CD4-positive, alpha-beta memory T cell (primary cell): ENCODE measurements at places on chromosomes 13 and 19. TPM values are rescaled to one million over a fixed set of nuclear protein-coding genes. Genes with fewer than 3 reads are reported as not detected.

- H3K27me3 ChIP-seq = no peaks in the 10 kb centered on the region
- DNase-seq = no peak
- no peaks in the 10 kb centered on the region for H3K36me3 ChIP-seq
- H3K4me3 ChIP-seq = no peak overlapping the region
- no peaks in the 10 kb centered on the region for H3K4me1 ChIP-seq
These were observed 180.6 kb upstream of the SOX1 start for GRCh38 chr13:111886217-111886945.

GRCh38 chr19:45499196-45500180 is 1.2 kb downstream of the PPM1N start:
- H3K4me3 ChIP-seq = no peak overlapping the region
- peak; percentile 51 for DNase-seq
- no peaks in the 10 kb centered on the region for H3K27me3 ChIP-seq

DNA sequence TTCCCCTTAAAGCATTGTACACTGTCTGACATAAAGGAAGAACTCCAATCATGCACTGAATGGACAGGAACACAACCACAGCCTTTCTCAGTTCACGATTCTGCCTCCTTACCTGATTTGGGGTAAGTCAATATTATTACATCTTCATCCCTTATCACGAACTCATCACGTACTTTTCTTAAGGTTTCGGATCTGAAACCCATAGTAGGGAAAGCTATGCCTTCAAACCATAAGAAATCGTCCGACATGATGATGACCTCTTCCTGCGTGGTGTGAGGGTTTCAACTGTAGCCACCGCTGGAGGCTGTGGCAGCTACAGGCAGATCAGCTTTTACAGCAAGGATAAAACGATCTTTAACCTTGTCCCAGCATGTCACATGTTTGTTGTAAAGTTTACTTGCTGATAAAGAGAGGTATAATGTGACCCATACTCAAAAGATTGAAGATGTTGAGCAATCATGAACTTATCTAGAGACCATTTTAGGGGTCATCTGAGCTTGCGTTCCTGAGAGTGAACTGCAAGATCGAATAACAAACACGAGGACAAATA is at the start of gene SULT2A1:
Gene SULT2A1, minus strand, starts transcription at position 306 of the 550 bp plus-strand sequence. Its CDS starts 58 bp downstream, at position 248.
- no peak for DNase-seq
- H3K27me3 ChIP-seq = no peaks in the 10 kb centered on the region
- no peaks in the 10 kb centered on the region for H3K4me1 ChIP-seq
- no peaks in the 10 kb centered on the region for H3K36me3 ChIP-seq

DNA sequence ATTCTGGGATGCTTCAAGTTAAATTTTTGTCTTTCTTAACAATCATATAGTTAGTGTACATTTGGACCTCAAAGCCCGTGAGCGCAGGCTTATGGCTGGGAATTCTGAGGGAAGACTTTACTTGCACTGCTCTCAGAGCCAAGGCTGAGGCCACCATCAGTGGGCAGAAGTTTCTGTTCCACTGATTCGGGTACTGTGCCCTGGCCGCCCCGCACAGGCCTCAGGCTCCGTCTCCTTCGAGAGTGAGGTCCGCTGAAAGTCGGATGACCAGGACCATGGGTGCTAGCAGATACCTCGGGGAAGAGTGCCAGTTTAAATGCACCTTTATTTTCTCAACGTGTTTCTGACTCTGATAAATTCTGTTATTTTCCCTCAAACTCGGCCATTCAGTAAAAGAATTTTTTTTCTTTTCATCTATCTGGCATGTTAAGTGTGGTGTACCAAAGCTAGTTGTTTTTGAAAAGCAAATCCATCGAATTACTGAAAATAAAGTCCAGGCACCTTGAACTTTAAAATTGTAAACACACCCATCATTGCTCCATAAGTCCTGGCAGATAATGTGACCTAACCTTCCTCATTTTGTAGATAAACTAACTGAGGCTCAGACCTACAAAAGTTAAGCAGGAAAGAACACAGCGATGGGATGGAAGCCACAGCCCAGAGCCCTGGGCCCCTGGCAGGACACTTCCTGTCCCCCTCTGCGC is 126.7 kb downstream of the SOX1 start:
- no peaks in the 10 kb centered on the region for H3K27me3 ChIP-seq
- no peak overlapping the region for H3K27ac ChIP-seq
- H3K4me3 ChIP-seq = no peak overlapping the region
- H3K4me1 ChIP-seq = no peaks in the 10 kb centered on the region

- peak overlapping the region; percentile 51 for H3K27ac ChIP-seq
- H3K27me3 ChIP-seq = no peaks in the 10 kb centered on the region
- DNase-seq = no peak
- no peaks in the 10 kb centered on the region for H3K36me3 ChIP-seq
- H3K4me3 ChIP-seq = peak overlapping the region; percentile 62
These were observed 628 bp upstream of the ZNF813 start for GRCh38 chr19:53466726-53467484.

DNA sequence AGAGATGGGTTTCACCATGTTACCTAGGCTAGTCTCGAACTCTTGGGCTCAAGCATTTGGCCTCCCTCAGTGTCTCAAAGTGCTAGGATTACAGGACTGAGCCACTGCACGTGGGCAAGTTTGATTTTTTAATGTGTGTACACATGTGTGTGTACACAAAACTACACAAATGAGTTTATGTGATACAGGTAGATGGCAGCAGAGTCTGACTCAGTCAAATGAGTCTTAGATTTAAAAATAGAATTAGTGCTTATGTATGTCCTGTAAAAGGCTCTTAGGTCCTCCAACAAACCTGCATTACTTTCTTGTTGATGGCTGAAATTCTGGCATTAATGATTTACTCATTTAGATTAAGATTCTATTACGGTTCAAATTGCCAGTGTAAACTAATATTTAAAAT is 293.7 kb downstream of the PCDH17 start:
- no peaks in the 10 kb centered on the region for H3K36me3 ChIP-seq
- DNase-seq = no peak
- H3K4me3 ChIP-seq = no peak overlapping the region
- H3K4me1 ChIP-seq = no peaks in the 10 kb centered on the region

- H3K4me3 ChIP-seq = no peak overlapping the region
- DNase-seq = no peak
- H3K4me1 ChIP-seq = no peaks in the 10 kb centered on the region
- H3K27me3 ChIP-seq = no peaks in the 10 kb centered on the region
- no peak overlapping the region for H3K27ac ChIP-seq
These were observed 1325.2 kb upstream of the PRR20A start for GRCh38 chr13:55815458-55816033.

GRCh38 chr13:109273326-109273751 is 513.0 kb downstream of the IRS2 start:
- no peaks in the 10 kb centered on the region for H3K27me3 ChIP-seq
- no peak for DNase-seq
- H3K4me3 ChIP-seq = no peak overlapping the region

- no peak overlapping the region for H3K27ac ChIP-seq
- no peak overlapping the region for H3K4me3 ChIP-seq
- no peaks in the 10 kb centered on the region for H3K36me3 ChIP-seq
- H3K4me1 ChIP-seq = no peaks in the 10 kb centered on the region
These were observed 35.8 kb downstream of the TSHZ3 start for GRCh38 chr19:31313291-31314030.

DNA sequence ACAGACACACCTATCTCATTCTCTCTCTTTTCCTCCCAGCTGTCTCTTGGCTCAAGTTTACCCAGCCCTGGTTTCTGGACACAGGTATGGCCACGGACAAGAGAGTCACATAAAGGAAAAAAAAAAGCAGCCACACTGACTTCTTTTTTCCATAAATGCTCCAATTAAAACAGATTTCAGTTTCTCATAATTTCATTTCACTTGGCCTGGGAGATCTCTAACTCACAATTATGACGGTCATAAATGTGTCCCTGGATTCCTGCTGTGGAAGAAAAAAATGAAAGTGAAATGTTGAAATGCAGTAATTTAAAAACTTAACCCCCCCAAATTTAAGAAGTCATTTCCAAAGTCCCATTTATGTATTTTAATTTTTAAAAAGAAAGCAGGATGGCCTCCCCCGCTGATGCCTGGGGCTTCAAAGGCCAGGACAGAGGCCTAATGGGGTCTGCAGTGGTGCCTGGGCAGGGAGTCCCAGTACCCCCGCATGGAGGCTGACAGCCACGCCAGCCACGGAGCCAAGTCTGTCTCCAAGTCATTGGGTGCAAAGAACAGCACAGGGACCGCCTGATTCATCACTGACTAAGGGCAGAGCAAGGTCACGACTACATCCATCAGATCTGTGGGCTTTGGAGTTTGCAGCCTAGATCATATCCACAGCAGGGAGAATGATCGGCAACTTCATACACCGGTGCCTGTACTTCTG is 79.7 kb downstream of the TSHZ3 start:
- no peak overlapping the region for H3K4me3 ChIP-seq
- no peaks in the 10 kb centered on the region for H3K4me1 ChIP-seq
- H3K36me3 ChIP-seq = no peaks in the 10 kb centered on the region
- no peak overlapping the region for H3K27ac ChIP-seq

DNA sequence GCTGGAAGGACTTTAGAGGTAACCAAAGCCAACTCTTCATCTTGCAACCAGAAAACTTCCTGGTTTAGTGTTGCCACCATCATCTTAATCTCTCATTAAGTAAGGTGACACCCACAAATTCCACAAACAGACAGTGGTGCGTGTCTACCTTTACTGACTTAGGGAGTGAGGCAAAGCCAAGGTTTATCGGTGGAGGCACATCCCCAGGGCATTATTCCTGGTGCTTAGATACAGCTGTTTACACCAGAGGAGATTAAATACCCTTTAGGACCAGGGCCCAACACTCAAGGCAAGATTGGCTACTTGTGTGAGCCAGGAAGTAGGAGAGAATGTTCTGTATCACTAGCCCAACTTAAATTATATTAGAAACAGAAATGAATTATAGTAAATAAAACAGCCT is 9.5 kb downstream of the STOML3 start:
- DNase-seq = no peak
- H3K36me3 ChIP-seq = no peaks in the 10 kb centered on the region
- H3K27ac ChIP-seq = no peak overlapping the region
- no peak overlapping the region for H3K4me3 ChIP-seq
- H3K27me3 ChIP-seq = no peaks in the 10 kb centered on the region

GRCh38 chr19:57675881-57676280 is 5.9 kb upstream of the ZNF551 start:
- no peak for DNase-seq
- H3K4me3 ChIP-seq = no peak overlapping the region
- no peaks in the 10 kb centered on the region for H3K4me1 ChIP-seq

DNA sequence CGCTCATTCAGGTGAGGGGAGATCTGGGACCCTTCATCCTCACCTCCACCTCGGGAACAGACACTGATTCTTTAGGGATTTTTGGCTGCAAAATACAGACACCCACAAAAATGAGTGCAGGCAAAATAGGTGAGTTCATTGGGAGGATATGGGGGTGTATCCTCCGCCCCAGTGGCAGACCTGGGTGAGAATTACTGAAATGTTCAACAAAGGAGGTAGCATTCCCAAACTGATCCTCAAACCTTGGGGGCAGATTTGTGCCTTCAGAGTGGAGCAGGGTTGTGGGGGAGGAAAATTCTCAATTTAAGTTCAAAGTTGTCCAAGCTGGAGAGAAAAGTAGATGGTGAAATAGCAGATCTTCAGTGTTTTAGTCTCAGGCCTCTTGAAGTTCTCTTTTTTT is 31.3 kb upstream of the SIN3B start:
- no peak overlapping the region for H3K4me3 ChIP-seq
- H3K36me3 ChIP-seq = no peaks in the 10 kb centered on the region
- H3K27ac ChIP-seq = no peak overlapping the region
- no peaks in the 10 kb centered on the region for H3K4me1 ChIP-seq
- H3K27me3 ChIP-seq = no peaks in the 10 kb centered on the region
- DNase-seq = no peak

URAD gene
- not detected for polyA plus RNA-seq

RXFP2 gene
- not detected for polyA plus RNA-seq

RB1 gene
- 14.9 TPM for polyA plus RNA-seq

ZNF497 gene
- polyA plus RNA-seq = 0.46 TPM

B3GNT8 gene
- 0.64 TPM for polyA plus RNA-seq

ZNF382 gene
- polyA plus RNA-seq = 3.1 TPM
